ENCODE measurements at places on chromosomes 1 and 21.

DNA sequence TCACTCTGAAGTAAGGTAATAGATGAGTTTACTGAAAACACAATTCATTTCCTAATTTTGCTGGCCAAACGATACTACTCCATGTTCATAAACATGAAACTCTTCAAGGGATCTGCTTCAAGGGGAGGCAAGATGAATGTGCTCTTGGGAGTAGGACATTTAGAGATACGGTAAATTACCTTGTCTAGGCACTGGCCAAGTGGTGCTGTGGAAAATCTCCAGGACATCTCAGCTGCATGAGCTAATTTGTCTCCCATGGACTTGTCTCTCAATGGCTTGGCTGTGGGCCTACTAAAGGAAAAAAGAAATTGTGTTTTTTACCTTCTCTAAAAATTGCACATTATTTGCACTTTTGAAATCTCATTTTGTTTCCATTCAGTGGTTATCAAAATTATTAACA, 780.6 kb downstream of the LTN1 start:
- no peak for DNase-seq

DNA sequence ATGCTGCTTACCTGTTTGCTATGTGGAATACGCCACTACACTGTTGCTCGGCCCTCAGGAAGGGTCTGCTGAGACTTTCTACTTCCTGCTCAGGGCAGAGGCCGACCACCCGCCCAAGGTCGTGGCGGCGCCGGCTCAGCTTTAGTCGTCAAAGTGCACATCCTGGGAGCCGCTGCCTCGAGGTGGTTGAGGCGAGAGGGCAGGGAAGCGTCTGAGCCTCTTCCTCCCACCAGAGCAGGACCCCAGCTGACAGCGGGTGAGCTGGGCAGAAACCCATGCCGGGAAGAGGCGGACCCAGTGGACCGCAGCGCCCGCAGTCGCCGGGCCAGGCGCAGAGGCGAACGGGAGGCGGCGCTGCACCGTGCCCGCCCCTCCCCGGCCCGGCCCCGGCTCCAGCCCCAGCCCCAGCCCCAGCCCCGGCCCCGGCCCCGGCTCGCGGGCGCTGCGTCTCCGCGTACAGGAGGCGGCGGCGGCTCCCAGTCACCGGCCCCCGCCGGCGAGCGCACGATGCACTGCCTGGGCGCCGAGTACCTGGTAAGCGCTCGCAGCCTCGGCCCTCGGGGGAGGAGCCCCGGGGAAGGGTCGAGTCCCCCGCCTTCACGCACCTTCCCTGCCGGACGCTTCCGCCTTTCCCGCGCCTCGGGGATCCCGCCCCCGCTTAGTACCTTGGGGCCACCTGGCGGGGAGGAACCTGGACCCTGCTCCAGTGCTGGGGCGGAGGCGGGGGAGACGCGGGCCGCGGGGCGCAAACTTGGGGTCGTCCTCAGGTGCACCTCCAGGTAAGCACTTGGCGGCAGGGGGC, at the start of gene SLC44A3:
SLC44A3 (plus strand) TSS at position 413 of the 802 bp plus-strand sequence; CDS start at position 508, 95 bp downstream.
- DNase-seq, result peak; percentile 49

DNA sequence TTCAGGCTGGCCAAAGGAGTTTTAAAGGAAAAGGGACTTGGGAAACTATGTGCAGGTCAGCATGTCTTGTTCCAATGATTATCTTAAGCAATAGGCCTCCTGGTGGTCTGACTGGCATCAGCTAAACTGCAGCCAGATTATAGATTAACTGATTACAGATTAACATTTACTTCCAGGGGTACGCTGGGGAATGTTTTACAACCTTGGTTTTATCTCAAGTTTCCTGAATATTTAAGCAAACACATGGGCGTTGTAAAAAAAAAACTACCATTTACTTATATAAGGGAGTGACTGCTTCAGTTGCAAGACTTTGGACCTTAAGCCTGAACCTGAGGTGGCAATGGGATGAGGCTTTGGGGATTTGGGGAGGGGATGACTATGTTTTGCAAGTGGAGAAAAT, 600.6 kb upstream of the B3GALT2 start:
- DNase-seq, result no peak

DNA sequence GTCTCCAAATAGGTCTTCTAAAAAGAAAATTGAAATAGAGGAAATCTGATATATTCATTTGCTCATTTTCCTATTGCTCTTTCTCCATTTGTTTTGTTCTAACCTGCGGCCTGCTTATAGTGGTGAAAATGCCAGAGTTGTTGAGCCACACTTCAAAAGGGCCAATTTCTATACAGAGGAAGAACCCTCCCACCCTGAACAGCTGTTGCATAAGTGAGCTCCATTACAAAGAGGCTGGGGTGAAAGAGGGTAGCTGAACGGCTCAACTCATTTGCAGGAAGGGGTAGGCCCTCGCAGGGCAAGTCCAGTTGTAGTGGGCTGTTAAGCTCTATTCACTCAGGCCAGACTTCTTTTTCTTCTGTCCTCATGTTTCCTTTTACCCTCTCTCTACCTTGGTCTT, 8.8 kb downstream of the ADCY10 start:
- DNase-seq, result no peak

- no peak for DNase-seq
These were observed 302.7 kb downstream of the PCP4 start for GRCh38 chr21:40169971-40170370.

DNA sequence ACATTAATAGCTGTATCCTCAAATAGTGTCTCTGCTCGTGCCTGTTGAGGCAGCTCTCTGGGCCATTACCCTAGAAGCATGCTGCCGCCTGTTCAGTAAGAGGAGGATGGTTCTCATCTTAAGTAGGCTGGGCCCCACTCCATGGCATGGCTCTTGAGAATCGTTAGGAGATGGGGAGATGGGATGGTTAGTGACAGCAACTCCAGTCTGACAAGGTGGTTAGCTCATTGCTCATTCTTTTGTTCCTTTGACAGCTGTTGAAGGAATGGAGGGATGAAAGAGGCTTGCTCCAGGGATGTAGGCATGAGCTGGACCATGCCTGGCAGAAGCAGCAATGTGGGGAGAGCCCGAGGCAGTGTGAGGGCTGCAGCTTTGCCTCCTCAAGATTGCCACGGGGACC, 68.2 kb downstream of the MAP10 start:
- no peak for DNase-seq

GRCh38 chr1:220684890-220685289, 5.3 kb upstream of the C1orf115 start:
- no peak for DNase-seq

DNA sequence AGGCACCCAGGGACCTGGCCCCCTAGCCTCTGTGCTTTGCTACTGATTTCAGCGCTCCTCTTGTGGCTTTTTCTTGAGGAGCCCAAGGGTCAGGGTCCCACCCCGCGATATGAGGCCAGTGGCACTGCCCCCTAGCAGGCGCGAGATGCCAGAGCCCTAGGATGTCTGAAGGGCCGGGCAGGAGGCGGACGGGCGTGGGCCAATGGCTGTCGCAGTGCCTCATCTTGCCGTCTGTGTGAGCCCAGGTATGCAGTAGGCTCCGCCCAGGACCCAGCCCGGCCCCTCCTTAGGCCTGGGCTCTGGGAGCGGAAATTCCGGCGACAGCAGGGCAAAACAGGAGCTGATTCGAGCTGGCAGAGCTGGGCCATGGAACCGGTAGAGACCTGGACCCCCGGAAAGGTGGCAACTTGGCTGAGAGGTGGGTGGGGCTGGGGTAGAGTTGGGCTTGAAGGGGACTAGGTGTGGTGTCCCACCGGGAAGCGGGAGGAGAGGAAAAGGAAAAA, at the start of gene CNKSR1:
CNKSR1 (plus strand) TSS at position 310 of the 503 bp plus-strand sequence; CDS start at position 367, 57 bp downstream.
- no peak for DNase-seq

DNA sequence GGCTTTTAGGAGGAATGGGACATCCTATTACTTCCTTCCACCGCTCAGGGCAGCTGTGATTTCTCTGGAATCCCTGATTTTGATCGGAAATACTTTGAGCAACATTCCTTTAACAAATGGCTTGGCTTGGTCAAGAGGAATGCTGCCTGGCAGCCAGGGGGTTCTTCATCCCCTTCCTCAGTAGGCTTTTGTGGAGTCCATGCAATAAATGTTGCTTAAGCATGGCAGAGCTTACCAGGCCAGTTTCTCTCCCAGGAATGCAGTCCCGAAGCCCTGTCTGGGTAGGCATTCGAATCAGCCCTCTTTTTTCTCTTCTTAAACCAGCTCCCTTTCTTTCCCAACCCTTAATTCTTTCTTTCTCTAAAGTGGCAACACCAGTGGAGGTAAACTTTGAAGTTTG, 177.1 kb upstream of the KIAA0040 start:
- no peak for DNase-seq

- DNase-seq, result peak; percentile 84
These were observed 24.1 kb upstream of the ALDH4A1 start for GRCh38 chr1:18926315-18927081.

- no peak for DNase-seq
These were observed 3.0 kb upstream of the SPATC1L start for GRCh38 chr21:46187261-46187660.

GRCh38 chr1:234484218-234484617, 5.2 kb upstream of the TARBP1 start:
- no peak for DNase-seq

GRCh38 chr1:177859572-177859971, 110.3 kb downstream of the SEC16B start:
- no peak for DNase-seq

DNA sequence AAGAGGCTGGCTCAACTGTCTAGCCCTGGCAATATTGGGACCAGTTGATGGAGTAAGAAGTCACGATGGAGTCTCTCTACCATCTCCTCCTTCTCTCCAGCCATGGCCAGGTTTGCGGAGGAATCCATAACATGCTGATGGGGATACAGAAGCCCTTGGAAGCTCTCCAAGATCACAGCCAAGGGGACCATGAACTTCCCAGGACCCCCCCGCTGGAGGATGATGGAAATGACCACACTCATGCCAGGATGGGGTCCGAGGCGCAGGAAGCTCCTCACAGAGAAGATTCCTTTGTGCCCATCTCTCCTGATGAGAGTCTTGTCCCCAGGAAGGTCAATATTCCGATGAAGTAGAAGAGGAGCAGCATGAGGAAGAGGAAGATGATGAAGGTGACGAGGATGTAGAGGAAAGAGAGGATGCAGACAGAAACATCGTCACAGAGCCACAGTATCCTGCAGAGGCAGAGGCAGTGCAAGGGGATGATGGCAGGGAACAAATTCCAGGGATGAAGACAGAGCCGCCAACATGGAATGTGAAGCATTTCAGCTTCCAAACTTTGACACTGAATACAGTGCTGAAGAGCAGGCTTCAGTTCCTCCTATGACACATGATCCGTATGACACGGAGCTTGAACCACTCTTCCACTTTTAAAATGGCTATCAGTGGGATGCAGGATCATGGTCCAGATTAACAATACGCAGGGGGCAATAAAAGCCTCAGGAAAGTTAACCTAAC, 57.9 kb upstream of the EDN2 start:
- DNase-seq, result peak; percentile 25

DNA sequence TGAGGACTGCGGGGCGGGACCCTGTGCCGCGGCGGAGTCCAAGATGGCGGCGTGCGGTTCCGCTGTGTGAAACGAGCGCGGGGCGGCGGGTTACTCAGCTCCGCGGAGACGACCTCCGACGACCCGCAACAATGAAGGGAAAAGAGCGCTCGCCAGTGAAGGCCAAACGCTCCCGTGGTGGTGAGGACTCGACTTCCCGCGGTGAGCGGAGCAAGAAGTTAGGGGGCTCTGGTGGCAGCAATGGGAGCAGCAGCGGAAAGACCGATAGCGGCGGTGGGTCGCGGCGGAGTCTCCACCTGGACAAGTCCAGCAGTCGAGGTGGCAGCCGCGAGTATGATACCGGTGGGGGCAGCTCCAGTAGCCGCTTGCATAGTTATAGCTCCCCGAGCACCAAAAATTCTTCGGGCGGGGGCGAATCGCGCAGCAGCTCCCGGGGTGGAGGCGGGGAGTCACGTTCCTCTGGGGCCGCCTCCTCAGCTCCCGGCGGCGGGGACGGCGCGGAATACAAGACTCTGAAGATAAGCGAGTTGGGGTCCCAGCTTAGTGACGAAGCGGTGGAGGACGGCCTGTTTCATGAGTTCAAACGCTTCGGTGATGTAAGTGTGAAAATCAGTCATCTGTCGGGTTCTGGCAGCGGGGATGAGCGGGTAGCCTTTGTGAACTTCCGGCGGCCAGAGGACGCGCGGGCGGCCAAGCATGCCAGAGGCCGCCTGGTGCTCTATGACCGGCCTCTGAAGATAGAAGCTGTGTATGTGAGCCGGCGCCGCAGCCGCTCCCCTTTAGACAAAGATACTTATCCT, 430 bp downstream of the RBM15 start:
- DNase-seq, result no peak

- DNase-seq, result no peak
These were observed 898.4 kb downstream of the KCNT2 start for GRCh38 chr1:195709821-195710220.

DNA sequence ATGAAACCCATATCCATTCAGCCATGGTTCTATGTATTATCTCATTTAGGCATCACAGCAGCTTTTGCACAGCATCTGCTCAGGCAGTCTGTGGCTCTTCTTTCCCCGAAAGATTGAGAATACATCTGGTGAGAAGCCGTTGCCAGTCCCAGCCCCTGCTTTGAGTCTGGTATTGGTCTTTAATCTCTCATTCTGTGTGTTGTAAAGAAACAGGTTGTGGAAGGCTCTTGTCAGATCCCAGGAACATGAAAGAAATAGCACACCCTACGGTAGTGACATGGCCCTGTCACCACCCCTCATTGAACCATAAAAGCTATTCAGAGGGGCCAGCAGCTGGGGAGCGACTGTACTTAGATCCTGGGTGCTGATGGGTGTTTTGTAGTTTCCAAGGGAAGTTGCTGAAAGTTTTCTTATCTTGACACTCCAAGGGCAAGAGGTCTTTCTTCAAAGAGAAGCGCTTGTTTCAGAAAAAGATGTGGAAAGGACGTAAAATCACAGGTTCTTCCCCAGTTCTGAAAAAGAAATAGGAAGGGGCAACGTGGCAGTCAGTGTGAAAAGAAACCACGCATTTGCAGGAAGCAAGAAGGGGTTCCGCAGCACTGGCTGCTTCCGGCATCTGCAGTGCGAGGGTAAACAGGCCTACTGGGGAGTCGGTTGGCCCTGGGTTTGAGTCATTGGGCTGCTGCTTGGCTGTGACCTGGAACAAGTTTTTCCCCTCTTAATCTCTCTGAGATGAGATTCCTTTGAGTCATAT, 145.0 kb downstream of the DHRS3 start:
- peak; percentile 78 for DNase-seq

GRCh38 chr21:19547951-19548840, 1144.6 kb upstream of the TMPRSS15 start:
- DNase-seq, result no peak

DNA sequence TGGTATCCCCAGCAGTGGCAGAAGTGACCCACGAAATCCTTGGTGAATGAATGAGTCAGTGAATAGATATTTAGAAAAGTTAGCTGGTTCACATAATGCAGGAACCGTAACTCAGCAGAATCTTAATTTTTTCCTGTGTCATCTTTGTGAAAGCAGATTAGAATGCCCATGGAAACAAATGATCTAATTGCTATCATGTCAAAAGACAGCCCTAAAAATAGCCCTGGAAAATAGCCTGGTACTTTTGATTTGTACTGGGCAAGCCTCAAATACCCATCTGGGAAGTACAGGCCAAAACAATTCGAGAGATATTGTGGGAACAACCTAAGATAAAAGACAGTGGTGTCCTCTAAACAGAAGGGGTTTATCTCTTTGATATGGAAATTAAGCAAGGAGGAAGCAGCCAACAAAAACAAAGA, 21.1 kb downstream of the FYB2 start:
- DNase-seq, result no peak
